ENCODE measurements at places on chromosomes 6 and 20. TPM values are rescaled to one million over a fixed set of nuclear protein-coding genes. Genes with fewer than 3 reads are reported as not detected.

- no peak overlapping the region for H3K27ac ChIP-seq
- no peaks in the 10 kb centered on the region for H3K4me1 ChIP-seq
- no peak for DNase-seq
- no peak overlapping the region for H3K4me3 ChIP-seq
- no peaks in the 10 kb centered on the region for H3K27me3 ChIP-seq
Measured at GRCh38 chr6:115360602-115361325, 699.9 kb downstream of the FRK start.

- DNase-seq = no peak
- peaks cover 66% of the 10 kb centered on the region for H3K36me3 ChIP-seq
- H3K27me3 ChIP-seq = no peaks in the 10 kb centered on the region
- H3K4me3 ChIP-seq = no peak overlapping the region
- no peak overlapping the region for H3K27ac ChIP-seq
Measured at GRCh38 chr20:35630636-35631035, 15.0 kb downstream of the SPAG4 start.

- H3K4me3 ChIP-seq = no peak overlapping the region
- H3K27me3 ChIP-seq = no peaks in the 10 kb centered on the region
- peak overlapping the region; percentile 35 for H3K27ac ChIP-seq
- peaks cover 10% of the 10 kb centered on the region for H3K36me3 ChIP-seq
- H3K4me1 ChIP-seq = no peaks in the 10 kb centered on the region
Measured at GRCh38 chr6:39881851-39882530, 52.3 kb downstream of the MOCS1 start.

DNA sequence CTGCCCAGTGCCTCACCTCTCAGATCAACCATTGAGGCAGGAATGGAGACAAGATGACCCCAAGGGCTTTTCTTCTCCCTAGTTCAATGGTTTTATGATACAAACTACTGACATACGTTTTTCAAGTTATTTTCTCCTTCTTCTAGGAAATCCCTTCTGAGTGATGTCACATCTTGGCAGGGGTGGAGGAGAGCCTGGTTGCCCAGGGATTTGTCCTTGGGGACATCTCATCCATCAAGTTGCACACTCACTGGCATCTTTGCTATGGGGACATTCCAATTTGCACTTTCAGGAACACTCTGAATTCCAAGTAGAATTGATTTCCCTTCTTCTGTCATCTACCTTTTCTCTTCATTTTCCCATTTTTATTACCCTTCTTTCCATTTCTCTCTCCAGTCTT, 9.9 kb downstream of the ZFP57 start:
- H3K27ac ChIP-seq = no peak overlapping the region
- no peaks in the 10 kb centered on the region for H3K36me3 ChIP-seq
- H3K4me3 ChIP-seq = no peak overlapping the region

TCEA2 gene
- 17.8 TPM for total RNA-seq

EYA4 gene
- 16.2 TPM for total RNA-seq

DNA sequence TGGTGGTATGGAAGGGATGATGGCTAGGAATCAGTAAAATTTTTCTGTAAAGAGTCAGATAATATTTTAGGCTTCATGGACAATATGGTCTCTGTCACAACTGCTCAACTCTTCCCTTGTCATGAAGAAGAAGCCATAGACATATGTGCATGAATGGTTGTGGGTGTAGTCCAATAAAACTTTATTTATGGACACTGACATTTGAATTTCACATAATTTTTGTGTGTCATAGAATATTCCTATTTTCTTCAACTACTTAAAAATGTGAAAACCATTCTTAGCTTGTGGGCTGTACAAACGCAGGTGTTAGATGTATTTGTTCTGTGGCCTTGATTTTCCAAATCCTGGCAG, 59.9 kb downstream of the SYNDIG1 start:
- no peak overlapping the region for H3K4me3 ChIP-seq
- H3K36me3 ChIP-seq = no peaks in the 10 kb centered on the region
- H3K4me1 ChIP-seq = no peaks in the 10 kb centered on the region
- H3K27ac ChIP-seq = no peak overlapping the region
- no peaks in the 10 kb centered on the region for H3K27me3 ChIP-seq

- no peak for DNase-seq
- H3K4me1 ChIP-seq = no peaks in the 10 kb centered on the region
Measured at GRCh38 chr6:155449450-155450239, 6.0 kb downstream of the NOX3 start.

- no peak overlapping the region for H3K27ac ChIP-seq
- H3K4me1 ChIP-seq = no peaks in the 10 kb centered on the region
- no peaks in the 10 kb centered on the region for H3K27me3 ChIP-seq
- H3K4me3 ChIP-seq = no peak overlapping the region
- H3K36me3 ChIP-seq = no peaks in the 10 kb centered on the region
Measured at GRCh38 chr6:139758209-139758611, 383.8 kb upstream of the CITED2 start.

GRCh38 chr20:25675161-25675560, 21.5 kb downstream of the ZNF337 start:
- no peaks in the 10 kb centered on the region for H3K27me3 ChIP-seq
- H3K4me1 ChIP-seq = no peaks in the 10 kb centered on the region
- no peak overlapping the region for H3K4me3 ChIP-seq
- DNase-seq = no peak
- peaks cover 53% of the 10 kb centered on the region for H3K36me3 ChIP-seq

GRCh38 chr6:163809364-163809763, 394.8 kb downstream of the QKI start:
- H3K4me3 ChIP-seq = no peak overlapping the region
- H3K4me1 ChIP-seq = peaks cover 6% of the 10 kb centered on the region
- no peak for DNase-seq
- H3K27ac ChIP-seq = no peak overlapping the region

ADTRP gene
- total RNA-seq = not detected

FRK gene
- 6.3 TPM for total RNA-seq

- no peak for DNase-seq
- no peak overlapping the region for H3K27ac ChIP-seq
- H3K4me1 ChIP-seq = no peaks in the 10 kb centered on the region
- H3K27me3 ChIP-seq = no peaks in the 10 kb centered on the region
- H3K36me3 ChIP-seq = no peaks in the 10 kb centered on the region
Measured at GRCh38 chr6:85798931-85799652, 156.4 kb upstream of the SYNCRIP start.

DLK2 gene
- total RNA-seq = 1.3 TPM

BMP6 gene
- 10.4 TPM for total RNA-seq

DNA sequence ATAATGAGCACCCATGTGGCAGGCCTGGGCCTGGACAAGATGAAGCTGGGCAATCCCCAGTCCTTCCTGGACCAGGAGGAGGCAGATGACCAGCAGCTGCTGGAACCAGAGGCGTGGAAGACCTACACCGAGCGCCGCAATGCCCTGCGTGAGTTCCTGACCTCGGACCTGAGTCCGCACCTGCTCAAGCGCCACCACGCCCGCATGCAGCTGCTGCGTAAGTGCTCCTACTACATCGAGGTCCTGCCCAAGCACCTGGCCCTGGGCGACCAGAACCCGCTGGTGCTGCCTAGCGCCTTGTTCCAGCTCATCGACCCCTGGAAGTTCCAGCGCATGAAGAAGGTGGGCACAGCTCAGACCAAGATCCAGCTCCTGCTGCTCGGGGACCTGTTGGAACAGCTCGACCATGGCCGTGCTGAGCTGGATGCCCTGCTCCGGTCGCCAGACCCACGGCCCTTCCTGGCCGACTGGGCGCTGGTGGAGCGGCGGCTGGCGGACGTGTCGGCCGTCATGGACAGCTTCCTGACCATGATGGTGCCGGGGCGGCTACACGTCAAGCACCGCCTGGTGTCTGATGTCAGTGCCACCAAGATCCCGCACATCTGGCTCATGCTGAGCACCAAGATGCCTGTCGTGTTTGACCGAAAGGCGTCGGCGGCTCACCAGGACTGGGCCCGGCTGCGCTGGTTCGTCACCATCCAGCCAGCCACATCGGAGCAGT, 1.9 kb downstream of the FNDC11 start:
- H3K27me3 ChIP-seq = no peaks in the 10 kb centered on the region
- DNase-seq = no peak
- peaks cover 16% of the 10 kb centered on the region for H3K36me3 ChIP-seq

C20orf96 gene
- 2.4 TPM for total RNA-seq

GRCh38 chr20:19723051-19723450, 35.0 kb upstream of the RIN2 start:
- H3K36me3 ChIP-seq = no peaks in the 10 kb centered on the region
- H3K4me3 ChIP-seq = no peak overlapping the region
- no peak for DNase-seq
- no peak overlapping the region for H3K27ac ChIP-seq

NECAB3 gene
- 81.7 TPM for total RNA-seq

TNXB gene
- 138 TPM for total RNA-seq

DNA sequence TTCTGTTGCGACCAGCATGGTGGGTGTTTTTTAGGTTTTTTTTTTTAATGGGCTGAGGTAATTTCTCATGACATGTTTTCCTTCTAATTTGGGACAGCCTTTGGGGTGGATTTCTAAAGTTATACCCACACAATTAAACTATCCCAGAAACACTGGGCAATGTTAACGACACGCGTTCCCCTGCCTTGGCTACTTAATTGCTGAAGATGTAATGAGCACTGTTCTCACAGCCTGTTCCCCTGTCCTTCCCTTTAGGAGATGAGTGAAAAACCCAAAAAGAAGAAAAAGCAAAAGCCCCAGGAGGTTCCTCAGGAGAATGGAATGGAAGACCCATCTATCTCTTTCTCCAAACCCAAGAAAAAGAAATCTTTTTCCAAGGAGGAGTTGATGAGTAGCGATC, 5.2 kb downstream of the NOP56 start:
- DNase-seq = no peak
- no peak overlapping the region for H3K4me3 ChIP-seq
- no peaks in the 10 kb centered on the region for H3K27me3 ChIP-seq
- peaks cover 13% of the 10 kb centered on the region for H3K4me1 ChIP-seq
- no peak overlapping the region for H3K27ac ChIP-seq
- H3K36me3 ChIP-seq = peaks cover 83% of the 10 kb centered on the region

PSORS1C1 gene
- 1.5 TPM for total RNA-seq

DNA sequence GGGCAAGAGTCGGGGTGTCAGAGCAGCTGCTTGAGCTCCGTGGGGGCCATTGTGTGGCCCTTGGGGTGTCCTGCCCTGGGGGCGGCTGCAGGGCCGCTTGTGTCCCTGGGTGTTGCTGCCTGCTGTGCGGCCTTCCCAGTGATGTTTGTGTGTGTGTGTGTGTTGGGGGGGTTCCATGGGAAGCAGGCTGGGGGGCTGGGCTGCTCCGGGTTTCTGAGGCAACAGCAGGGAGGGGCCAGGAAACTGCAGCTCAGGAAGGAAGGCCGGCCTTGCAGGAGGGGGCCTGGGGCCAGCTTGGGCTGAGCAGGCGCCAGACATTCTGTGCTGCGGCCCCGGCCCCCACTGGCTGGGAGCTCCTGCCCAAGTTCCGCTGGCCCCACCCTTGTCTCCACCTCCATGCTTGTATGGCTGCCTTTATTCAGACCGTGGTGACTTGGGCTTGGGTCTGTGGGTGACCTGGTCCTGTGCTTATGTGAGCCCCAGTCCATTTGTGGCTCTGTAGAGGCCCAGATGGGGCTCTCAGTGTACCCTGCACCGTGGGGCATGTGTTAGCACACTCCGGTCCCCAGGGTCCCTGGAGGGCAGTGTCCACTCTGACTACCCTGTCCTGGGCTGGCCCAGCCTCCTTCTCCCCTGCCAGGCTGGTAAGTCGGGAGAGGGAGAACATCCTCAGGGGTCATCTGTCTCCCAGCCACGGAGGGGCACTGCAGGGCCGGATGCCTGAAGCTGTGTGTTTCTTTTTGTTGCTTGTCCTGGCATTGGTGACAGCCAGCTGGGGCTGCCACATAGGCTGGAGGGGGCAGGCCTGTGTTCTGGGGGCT, 4.6 kb upstream of the SOX18 start:
- DNase-seq = peak; percentile 73
- peaks cover 49% of the 10 kb centered on the region for H3K4me1 ChIP-seq
- H3K4me3 ChIP-seq = no peak overlapping the region
- no peaks in the 10 kb centered on the region for H3K27me3 ChIP-seq

- no peak overlapping the region for H3K4me3 ChIP-seq
- no peaks in the 10 kb centered on the region for H3K4me1 ChIP-seq
- no peaks in the 10 kb centered on the region for H3K36me3 ChIP-seq
- H3K27ac ChIP-seq = no peak overlapping the region
Measured at GRCh38 chr6:156125844-156126243, 651.3 kb upstream of the ARID1B start.

DNA sequence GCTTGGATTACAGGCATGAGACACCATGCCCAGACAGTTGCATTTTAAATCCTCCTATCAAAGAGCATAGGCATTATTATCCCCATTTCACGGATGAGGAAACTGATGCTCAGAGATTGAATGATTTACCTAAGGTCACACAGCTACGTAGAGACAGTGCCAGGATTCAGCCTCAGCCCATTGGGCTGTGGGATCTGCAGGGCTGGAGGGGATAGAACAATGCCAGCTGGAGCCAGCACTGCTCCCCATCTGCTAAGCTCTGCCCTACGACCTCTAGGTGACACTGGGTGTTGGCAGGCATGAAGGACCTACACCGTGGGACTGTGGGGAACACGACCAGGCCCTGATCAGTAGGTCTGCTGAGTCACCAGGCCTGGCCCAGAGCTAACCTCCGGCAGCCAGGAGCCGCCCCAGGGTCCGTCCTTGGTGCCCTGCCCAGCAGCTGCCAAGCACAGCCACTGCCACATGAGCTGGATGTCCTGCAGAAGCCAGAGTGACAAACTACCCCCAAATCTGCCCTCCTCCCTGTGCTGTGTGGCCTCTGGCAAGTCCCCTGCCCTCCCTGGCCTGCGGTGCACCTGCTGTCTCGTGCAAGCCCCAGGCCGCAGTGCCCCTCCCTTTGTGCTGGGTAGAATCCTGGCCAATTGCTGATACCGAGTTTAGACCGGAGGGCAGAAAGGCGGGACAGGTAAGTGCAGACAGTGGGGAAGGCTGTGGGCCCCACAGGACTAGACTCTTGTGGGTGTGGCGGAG, 47.6 kb upstream of the PTGIS start:
- peaks cover 14% of the 10 kb centered on the region for H3K4me1 ChIP-seq
- H3K36me3 ChIP-seq = no peaks in the 10 kb centered on the region
- no peaks in the 10 kb centered on the region for H3K27me3 ChIP-seq
- DNase-seq = no peak

DNA sequence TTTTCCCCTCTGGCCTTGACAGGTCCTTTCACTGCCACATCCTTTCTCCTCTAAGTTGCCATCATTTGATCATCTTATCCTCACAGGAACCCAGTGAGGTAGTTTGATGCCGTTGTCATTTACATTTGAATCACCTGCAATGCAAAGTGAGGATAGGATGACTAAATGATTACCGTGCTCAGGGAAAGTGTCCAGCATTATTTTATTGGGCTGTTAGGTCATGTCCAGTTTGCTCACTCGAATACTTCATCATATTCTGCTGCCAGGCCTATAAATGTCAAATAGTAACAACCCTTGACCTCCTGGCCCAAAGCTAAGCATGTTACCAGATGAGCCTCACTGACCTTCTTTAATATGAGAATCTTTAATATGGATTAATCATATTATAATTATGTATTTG, 1068.7 kb upstream of the FLRT3 start:
- no peak overlapping the region for H3K4me3 ChIP-seq
- no peaks in the 10 kb centered on the region for H3K27me3 ChIP-seq
- H3K4me1 ChIP-seq = no peaks in the 10 kb centered on the region
- no peaks in the 10 kb centered on the region for H3K36me3 ChIP-seq
